Stimulated activated CD4-positive, alpha-beta T cell treated with anti-CD3 and anti-CD28 coated beads, Interleukin-1b, Interleukin-23, amount 100 ng/mL, for 4 hours (primary cell): ENCODE measurements at places on chromosomes 12 and 14.

- DNase-seq: no peak
These were observed 3.0 kb downstream of the SETD1B start for GRCh38 chr12:121806546-121807423.

DNA sequence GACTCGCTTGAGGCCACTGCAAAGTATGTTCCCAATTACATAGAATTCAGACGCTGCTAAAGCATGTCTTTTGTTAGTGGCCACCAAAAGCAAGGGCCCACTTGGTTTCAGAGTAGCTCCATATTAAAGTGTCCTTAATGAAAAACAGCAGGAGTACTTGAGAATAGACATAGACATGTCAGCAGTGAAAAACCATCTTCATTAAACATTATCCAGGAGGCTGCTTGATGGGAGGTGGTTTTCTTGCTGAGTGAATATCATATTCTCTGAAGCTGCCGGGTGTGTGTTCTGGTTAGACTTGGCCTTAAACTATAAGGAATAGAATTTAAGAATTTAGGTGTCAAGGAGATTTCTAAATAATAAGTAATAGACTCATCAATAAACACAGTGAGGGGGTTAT, 79.5 kb upstream of the CCDC198 start:
- no peak for DNase-seq

DNA sequence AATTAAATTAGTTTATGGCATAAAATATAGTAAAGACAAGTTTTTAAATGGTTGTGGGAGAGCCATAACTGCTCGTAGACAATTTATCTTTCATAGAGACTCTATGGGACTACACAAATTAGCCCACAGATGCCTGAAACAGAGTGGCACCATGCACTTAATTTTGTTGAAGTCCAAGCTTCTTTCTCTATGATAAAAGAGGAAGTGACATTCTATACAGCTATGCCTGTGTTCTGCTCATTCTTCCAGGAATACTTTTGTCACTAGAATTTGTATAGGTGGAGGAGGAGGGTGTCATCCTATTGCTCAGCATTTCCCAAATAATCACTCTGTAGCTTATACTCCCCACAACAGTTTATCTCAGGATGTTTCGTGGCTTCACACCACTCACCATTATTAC, 43.7 kb upstream of the KICS2 start:
- DNase-seq: no peak

DNA sequence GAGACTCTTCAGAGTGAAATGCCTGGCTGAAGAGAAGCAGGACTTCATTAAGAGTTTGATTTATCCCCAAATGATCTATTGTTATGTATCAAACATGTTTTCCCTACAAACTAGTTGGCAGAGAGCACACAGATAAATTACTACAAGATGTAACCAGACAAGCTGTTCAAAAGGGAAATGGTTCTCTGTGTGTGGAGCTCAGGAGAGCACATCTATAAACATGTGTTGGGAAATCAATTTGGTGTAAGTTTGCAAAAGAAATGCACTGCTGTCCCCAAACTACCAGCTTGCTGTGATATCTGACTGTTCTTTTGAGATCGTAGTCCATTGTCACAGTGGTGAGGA, 159.2 kb downstream of the PAH start:
- DNase-seq: no peak

GRCh38 chr14:94042433-94043091, 16.4 kb downstream of the OTUB2 start:
- DNase-seq: no peak

DNA sequence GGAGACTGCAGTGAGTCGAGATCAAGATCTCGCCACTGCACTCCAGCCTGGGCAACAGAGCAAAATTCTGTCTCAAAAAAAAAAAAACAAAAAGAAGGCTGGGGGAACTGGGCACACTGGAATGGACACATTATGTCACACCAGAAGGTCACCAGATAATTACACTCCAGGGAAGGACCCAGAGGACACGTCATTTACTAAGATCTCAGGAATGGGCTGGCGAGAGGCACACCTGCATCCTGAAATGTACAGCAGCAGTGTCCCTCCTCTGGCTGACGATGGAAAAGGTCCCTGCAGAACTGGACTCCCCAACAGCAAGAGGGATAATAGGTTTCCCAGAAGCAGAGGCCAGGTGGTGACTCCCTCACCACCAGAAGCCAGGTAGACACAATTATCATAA, 243.5 kb downstream of the BCL11B start:
- DNase-seq: no peak

- DNase-seq: no peak
These were observed 204.5 kb upstream of the G2E3 start for GRCh38 chr14:30354439-30354838.

DNA sequence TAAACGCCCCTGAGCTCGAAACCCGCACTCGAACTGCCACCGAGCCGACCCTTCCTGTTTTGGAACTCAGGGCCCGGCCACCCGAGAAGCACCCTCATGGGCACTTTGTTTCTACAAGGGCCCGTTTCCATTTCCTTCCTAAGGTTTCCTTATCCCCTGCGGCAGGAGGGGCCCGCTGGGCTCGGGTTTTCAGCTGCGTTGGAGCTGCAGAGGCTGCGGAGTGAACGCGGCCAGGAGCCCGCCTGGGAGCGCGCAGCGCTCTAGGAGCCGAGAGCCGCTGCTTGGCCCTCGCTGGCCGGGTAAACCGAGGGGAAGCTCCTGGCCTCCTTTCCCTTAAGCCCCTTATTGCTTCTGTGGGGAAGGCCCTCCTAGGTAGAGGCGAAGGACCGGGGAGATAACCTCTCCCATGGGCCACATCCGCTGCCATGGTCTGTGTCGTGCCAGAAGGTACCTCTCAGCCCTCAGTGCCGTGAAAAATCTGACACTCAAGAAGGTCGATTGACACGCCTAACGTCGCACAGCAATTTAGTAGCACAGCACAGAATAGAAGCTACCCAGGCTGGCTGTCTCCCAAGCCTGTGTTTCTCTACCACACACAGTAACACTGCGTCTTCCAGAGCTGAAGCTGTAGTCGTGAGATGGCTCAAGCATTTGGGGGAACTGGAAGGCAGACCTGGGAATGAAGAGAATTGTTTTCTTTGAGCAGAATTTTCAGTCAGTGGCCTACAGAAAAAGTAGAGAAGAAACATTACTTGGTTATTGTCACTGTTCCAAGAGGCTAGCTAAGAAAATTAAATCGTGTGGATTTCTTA, 12.9 kb upstream of the CALM1 start:
- peak; percentile 32 for DNase-seq

DNA sequence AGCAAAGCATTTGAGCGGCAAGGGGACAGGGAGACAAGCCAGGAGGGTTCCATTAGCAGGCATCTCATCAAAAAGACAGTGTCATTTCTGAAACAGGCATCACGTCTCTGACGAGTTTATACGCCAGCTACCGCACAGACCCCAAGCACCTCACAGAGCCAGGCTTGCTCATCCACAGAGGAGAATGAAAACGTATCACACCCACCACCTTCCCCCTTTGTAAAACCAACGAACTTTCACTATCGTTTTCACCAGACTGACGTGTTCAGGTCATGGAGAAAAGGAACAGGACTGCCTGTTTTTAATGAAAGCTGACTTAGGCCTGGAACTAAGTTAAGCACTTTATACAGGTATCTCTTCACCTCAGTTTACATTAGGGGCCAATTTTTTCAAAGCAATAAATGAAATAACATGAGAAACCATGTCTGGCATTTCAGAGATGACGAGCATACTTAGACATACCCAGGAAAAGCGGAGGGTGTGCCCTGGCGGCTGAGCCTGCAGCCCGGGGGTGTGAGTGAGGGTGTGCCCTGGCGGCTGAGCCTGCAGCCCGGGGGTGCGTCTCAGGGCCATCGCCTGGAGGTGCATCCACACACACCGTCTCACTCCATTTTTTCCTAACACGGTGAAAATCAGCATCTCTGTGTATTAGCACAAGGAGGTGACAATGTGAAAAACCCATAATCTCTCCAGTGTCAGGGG, 41.9 kb downstream of the STX2 start:
- peak; percentile 5 for DNase-seq

DNA sequence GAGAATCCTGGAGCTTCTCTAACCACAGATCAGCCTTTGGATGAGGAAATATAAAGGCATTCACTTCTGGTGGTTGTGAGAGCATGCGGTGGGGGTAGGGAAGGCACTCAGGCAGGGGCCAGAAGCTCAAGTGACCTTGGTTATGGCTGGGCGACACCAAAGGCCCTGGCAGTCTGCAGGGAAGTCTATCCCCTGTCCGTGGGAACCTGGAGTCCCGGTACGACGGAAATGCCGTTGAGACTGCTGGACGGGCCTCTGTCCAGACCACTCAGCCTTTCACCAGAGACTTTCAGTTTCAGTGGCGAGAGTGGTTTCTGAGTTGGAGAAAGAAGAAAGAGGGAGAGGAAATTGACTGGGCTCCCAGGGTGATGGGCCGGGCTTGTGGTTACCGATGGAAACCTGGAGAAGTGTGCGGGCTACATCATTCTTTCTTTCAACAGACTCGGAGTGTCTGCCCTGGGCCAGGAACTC, 20.9 kb downstream of the ISCA2 start:
- no peak for DNase-seq
